ENCODE measurements at places on chromosomes 11 and 22. TPM values are rescaled to one million over a fixed set of nuclear protein-coding genes. Genes with fewer than 3 reads are reported as not detected.

NR1H3 gene
- 33.0 TPM for total RNA-seq

PIWIL4 gene
- 0.76 TPM for total RNA-seq

UCP3 gene
- total RNA-seq, result 0.38 TPM

LDHAL6A gene
- not detected for total RNA-seq

CTSW gene
- total RNA-seq, result 0.13 TPM

ZP1 gene
- total RNA-seq, result not detected

MS4A6E gene
- not detected for total RNA-seq

FZD4 gene
- 147 TPM for total RNA-seq

APOBEC3B gene
- 0.76 TPM for total RNA-seq

MYEOV gene
- total RNA-seq, result 0.39 TPM

PNPLA3 gene
- total RNA-seq, result 0.76 TPM
